ENCODE measurements at places on chromosomes 6 and 20. TPM values are rescaled to one million over a fixed set of nuclear protein-coding genes. Genes with fewer than 3 reads are reported as not detected.

- no peak for DNase-seq
Measured at GRCh38 chr6:143112837-143113236, 52.1 kb downstream of the AIG1 start.

DNA sequence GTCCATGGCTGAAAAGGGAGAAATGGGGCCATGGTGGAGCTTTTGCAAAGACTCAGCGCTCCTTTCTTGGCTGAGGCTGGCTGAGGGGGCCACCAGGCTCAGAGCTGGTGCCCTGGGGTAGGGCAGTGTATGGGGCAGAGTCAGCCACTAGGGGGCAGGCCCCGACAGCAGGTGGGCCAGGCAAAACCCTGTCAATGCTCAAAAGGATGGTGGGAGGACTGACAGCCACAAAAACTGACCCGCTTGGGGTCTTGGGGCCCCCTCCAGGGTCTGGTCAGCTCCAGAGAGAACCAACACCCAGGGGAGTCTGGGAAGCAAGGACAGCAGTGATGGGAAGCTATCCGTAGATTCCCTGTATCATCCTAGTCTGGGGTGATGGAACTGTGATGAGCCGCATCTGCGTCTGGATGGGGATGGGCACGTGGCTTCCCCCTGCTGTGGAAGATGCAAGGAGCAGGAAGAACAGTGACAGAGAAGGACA lies 306.9 kb downstream of the DHX35 start:
- DNase-seq: no peak

- DNase-seq: no peak
Measured at GRCh38 chr20:49228676-49229075, 9.5 kb downstream of the DDX27 start.

DNA sequence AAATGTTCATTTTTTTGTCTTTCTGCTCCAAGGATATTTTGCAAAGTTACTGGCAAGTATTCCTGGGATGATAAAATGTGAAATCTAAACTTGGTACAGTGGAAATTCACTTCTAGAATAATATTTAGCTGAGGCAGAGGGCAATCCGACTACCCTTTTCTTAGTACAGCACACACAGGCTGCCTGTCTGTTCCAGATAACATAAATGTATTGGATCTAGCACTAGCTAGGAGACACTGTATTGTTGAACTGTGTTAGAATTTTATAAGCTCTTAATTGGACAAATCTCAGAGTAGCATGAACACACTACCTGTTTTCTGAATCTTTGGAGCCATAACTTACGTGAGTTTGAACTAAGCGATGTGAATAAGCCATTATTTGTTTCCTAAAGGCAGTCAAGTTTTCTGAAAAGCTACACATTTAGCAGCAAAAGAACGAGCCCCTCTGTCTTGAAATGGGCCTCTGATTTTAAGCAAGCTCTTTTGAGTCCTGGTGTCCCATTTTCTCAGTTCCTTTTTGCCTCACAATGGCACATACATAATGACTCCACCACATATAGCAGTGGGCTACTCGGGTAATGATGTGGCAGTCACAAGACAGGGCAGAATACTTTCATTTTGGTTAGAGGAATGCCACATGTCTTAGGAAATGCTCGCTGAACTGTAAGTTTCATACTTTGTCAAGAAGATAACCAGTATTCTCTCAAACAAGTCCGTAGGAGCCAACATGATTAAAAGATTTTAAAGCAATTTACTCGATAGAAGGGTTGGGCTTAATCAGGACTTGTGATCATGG lies 116.5 kb upstream of the ESR1 start:
- DNase-seq: no peak

DNA sequence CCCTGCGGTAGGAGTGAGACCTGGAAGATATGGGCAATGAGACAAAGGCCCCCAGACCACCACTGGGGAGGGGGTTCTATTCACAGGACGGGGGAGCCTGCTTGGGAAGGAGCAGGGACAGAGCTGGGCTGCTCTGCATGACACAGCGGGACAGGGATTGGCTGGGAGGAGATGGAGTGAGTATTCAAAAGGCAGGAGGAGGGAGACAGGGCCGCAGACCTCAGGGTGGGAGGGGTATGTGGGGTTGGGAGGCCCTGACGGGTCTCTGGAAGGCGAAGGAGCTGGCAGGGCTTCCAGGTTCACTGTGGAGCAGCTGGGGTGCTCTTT lies 60.8 kb upstream of the RPS6KA2 start:
- DNase-seq: no peak

Gene CCDC28A
- total RNA-seq: 28.9 TPM

Gene TRIM15
- total RNA-seq: not detected

Gene BNIP5
- total RNA-seq: not detected
